Ecto neural progenitor cell (in vitro differentiated cells): ENCODE measurements at places on chromosomes 13 and 19.

GRCh38 chr19:45152504-45153338 is 8.1 kb downstream of the NKPD1 start:
- DNase-seq: peak; percentile 70

DNA sequence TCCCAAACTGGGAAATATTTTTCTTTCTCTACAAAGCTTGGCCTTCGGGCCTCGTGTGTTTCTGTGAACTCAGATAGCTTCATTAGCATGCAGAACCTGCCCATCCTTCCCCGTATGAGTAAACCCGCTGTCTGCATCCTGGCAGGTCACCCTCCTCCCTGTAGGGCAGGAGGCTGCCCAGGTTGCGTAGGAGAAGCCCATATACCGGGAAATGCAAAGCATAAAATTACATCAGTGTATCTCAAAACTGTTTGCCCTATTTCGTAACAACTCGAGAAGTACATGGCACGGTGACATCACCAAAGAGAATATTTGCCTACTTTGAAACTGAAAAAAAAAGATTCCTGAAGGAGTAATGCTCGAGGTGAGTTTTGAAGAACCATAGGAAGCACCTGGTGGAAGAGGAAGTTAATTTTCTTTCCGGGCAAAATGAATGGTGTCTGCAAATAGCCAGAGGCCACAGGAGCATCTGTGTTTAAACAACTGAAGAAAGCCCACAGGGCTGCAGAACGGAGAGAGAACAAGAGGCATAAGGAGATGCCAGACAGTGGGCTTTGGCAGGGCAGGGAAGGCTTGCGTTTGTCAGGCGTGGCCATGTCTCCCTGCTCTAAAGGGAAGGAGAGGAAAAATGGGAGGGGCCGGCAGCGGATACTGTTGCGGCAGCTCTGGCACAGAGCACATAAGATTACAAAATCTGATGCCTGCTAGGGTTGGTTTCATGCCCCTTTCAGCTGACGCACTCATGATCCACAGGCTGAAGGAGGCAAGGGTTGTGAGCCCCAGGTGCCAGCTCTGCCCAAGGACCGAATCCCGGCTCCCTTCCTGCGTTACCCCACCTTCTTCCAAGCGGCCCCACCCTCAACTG is 81.4 kb downstream of the IRS2 start:
- DNase-seq: no peak

DNA sequence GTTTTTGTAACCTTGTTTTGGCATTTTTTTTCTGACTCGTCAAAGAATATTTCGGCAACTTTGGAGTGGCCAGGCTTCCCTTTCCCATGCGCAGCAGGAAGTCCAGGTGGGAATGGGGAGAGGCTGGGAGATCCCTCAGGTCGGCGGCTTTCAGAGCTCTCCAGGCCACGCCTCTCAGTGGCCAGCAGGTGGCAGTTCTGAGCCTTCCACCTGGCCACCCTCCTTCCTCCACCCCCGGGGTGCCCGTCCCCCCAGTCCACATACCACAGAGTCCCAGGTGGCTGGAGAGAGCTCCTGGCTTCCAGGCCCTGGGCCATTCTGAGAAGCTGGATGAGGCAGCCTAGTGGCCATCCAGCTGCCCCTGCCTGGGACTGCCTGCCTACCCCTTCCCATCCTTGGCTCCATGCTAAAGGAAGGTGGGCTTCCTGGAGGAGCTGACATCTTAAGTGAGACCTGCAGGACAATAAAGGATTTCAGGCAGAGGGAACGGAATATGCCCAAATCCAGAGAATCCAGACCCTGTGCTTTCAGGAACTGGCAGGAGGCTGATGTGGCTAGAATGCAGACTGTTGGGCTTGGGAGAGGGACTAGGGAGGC is 46.3 kb downstream of the CCNE1 start:
- DNase-seq: no peak

GRCh38 chr19:21593934-21594820 is 88.8 kb downstream of the ZNF429 start:
- DNase-seq: no peak

DNA sequence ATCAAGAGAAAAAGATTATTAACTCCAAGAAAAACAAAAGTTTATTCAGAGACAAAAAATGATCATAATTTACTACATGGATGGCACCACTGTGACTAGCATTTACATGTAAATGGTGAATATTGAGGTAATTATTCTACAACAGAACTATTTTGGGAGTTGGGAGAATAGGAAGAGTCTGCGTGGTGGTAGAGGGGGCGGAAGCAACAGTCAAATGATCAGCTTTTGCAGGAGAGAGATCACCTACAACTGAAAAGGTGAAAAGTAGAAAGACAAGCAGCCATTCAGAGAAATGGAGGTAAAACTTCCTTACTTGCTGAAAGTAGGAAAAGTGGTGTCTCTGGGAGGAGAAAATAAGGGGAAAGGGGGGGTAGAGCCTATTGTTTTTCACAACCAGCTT is 62.8 kb upstream of the SACS start:
- DNase-seq: no peak

DNA sequence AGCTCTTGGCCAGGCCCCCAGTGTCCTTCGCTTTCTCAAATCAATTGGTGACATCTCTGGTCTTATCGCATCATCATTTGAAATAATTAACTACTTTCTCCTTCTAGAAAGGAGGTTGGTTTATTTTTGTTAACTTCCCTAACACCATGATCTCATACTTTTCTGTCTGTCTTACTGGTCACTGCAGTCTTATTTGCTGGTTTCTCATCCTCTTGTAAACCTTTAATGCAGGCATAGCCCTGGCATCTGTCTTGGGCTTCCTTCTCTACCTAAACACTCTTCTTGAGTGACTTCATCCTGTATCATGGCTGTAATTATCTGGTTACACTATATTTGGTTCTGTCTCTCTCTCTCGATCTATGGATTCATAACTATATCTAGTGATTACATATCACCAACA is 152.8 kb downstream of the CYSLTR2 start:
- no peak for DNase-seq

GRCh38 chr19:42229301-42229854 is 9.3 kb downstream of the ZNF526 start:
- DNase-seq: no peak

GRCh38 chr19:23382955-23383354 is 12.3 kb downstream of the ZNF91 start:
- no peak for DNase-seq

GRCh38 chr19:35533822-35534392 is 651 bp downstream of the GAPDHS start:
- DNase-seq: no peak

- no peak for DNase-seq
Measured at GRCh38 chr19:29781386-29782259, 30.2 kb upstream of the CCNE1 start.

GRCh38 chr19:13983213-13983889 is 22.8 kb downstream of the RFX1 start:
- no peak for DNase-seq

- no peak for DNase-seq
Measured at GRCh38 chr13:21717817-21718216, 46.9 kb downstream of the FGF9 start.

GRCh38 chr19:5011476-5012238 is 42.7 kb downstream of the KDM4B start:
- no peak for DNase-seq

DNA sequence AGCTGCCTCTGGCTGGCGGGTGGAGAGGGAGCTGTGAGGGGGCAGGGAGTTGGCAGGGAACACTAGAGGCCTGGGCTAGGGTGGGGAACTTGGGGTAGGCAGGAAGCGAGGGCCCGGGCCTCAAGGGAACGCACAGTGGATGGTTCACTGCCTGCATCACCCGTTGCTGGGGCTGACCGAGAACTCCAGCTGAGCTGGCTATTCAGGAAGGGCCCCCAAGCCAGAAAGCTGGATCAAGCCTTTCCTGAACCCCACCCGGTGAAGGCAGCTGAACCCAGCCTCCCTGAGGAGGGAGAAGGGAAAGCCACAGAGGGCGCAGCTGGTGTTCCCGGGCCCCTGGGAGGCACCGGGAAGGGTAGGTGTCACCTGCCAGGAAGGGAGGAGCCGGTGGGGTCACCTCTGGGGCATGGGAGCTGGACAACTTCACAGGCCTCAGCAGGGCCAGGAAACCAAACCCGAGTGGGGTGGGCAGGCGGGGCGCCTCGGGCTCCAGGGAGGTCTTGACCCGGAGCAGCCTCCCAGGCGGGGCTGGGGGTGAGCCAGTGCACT is 13.9 kb downstream of the PALM start:
- no peak for DNase-seq

DNA sequence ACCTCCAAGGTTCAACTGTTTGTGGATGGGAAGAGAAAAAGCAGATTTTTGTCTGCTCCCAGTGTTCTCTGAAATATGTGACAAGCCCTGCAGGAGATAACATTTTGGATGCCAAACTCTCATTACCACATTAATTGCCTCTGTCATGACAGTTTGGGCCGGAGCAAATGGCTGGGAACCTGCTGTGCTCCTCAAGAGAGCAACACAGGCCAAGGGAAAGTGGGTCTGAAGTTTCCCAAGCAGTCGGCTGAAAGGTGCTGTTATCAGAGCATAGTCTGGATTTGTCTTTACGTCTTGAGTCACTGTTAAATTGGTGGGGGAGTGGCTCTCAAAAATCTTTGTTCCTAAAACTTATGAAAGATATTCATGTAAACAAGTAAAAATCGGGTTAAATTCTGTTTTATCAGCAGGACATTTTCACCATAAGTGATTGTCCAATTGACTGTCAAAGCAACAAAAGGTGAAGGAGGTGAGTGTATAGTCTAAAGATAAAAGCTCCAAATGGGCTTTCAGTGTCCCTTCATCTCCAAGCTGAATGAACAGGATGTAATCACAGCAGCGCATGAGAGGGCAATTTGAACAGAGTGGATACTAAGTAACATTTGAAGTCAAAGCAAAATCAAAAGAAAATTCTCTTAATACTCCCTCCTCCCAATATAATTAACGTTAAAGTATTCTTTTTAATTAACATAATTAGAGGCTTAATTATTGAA is 844.8 kb downstream of the PCDH17 start:
- no peak for DNase-seq

DNA sequence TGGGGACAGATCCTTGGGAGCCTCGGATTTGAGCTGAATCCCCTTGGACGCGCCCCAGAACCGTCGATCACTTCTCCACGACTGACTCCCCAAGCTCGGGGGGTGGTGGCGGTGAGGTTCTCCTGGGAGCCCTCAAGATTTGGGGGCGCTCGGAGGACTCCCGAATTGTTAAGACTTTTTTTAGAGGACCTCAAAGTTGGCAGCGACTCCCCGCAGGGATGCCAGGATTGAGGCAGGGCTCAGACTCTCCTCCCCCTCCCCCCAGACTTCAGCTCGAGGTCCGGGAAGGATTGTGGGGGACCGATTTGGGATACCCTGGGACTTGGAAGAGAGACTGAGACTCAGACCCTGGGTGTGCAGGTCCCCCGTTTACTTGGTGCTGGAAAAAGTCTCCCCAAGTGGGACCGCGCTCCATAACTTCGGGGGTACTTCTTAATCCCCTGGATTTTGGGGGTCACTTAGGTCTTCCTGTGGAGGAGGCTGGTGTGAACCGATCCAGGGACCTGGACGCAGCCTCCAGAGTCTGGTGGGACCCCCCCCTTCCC is 665 bp downstream of the VASP start:
- no peak for DNase-seq

GRCh38 chr13:73058432-73058735 is 421 bp upstream of the KLF5 start:
- DNase-seq: no peak

- DNase-seq: no peak
Measured at GRCh38 chr19:40716031-40716481, 630 bp downstream of the COQ8B start.

GRCh38 chr13:75360170-75360569 is 121.8 kb downstream of the TBC1D4 start:
- no peak for DNase-seq

- no peak for DNase-seq
Measured at GRCh38 chr13:38463048-38463447, 113.4 kb downstream of the UFM1 start.

DNA sequence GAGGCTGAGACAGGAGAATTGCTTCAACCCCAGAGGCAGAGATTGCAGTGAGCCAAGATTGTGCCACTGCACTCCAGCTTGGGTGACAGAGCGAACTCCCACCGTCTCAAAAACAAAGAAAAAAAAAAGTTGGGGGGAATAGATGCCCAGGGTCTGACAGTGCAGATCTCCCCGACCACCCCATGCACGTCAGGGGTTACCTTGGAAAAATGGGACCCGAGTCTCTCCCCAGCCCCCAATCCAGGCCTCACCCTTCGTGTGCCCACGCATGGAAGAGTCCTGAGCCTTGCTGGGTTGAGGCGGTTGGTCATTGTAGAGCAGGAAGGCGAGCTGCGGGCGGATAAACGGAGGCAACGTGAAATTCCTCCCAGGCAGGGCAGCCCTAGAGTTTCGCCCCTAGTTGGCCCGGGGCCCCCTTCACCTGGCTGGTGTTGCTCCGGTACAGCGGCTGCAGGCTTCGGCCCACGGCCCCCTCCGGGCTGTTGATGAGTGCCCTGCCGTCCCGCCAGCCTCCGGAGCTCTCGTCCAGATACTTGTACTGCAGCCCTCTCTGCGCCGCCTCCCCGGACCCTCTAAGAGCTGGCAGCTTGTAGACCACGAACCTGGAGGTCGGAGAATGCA is 588 bp downstream of the DNASE2 start:
- no peak for DNase-seq

DNA sequence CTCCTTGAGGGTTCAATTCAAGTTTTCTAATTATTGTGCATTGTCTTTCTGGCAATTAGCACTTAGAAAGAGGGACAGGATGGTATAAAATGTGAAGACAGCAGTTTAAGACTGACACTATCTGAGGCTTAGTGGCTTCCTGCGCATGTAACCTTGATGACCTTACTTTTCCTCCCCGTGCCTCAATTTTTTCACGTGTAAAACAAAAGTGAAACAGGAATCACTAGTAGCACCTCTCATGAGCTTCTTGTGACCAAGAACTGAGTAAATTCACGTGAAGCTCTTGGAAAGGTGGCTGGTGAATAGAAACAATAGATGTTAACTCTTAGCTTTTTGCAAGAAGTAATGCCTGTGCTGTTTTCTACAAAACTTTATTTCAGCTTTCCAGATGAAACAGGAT is 233.9 kb downstream of the LMO7 start:
- DNase-seq: no peak

DNA sequence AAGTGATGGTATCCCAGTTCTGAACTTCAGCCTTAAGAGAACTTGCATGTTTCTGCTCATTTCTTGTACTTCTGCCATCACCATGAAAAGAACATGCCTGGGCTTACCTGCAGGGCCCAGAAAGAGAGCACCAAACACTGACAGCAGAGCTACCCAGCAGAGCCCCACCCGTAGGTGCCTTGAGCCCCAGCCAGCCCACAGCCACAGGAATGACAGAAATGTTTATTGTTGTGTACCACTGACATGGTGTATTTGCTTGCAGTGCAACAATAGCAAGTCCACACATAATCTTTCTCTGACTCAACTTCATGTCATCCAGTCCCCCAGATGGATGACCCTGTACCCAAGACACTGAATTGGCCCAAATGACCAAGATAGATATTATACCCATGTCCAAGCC is 195.2 kb downstream of the TSHZ3 start:
- no peak for DNase-seq

- peak; percentile 81 for DNase-seq
Measured at GRCh38 chr19:49875857-49876421, 1.2 kb downstream of the AKT1S1 start.

DNA sequence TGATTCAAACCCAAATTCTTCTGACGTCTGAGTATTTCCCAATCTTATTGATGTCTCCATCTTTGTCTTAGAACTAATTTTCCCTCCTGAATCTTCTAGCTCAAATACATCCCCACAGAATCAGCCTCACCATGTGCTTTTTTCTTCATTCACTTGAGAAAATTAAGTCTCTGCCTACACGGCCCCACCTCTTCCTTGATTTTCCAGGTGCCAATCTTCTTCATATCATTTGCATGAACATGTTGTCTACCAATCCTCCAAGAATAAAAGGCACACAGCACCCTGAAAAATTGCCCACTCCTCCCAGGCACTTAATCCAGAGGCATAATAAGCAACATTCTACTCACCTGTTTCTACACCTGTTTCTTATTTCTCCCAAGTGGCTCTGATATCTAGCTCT is 408.1 kb upstream of the NBEA start:
- DNase-seq: no peak
